Ureter (tissue), 1 donor: ENCODE measurements at places on chromosomes 1 and 21. TPM values are rescaled to one million over a fixed set of nuclear protein-coding genes. Genes with fewer than 3 reads are reported as not detected.
A peak's percentile ranks its signal among the peaks of the same experiment; 100 is the strongest.

DNA sequence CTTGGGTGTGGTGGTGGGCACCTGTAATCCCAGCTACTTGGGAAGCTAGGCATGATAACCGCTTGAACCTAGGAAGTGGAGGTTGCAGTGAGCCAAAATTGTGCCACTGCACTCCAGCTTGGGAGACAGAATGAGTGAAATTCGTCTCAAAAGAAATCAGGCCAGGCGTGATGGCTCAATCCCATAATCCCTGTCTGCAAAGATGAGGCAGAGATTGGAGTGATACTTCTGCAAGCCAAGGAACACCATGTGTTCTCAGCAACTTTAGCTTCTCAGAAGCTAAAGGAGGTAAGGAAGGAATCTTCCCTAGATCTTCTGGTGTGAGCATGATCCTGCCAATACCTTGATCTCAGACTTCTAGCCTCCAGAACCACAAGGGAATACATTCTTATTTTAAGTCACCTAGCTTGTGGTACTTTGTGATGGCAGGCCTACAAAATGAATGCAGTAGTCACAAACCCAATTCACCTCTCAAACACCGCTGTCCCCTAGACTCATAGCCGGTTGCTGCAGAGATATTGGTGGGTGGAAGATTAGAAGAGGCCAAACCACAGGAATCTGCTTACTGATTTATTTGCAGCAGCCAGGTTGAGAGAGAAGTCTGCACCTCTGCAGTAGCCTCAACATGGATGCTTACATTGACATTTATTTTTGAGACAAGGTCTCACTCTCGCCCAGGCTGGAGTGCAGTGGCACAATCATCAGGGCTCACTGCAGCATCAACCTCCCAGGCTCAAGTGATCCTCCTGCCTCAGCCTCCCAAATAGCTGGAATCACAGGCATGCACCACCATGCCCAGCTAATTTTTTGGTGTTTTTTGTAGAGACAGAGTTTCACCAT lies 18.6 kb downstream of the L1TD1 start:
- DNase-seq, result no peak

DNA sequence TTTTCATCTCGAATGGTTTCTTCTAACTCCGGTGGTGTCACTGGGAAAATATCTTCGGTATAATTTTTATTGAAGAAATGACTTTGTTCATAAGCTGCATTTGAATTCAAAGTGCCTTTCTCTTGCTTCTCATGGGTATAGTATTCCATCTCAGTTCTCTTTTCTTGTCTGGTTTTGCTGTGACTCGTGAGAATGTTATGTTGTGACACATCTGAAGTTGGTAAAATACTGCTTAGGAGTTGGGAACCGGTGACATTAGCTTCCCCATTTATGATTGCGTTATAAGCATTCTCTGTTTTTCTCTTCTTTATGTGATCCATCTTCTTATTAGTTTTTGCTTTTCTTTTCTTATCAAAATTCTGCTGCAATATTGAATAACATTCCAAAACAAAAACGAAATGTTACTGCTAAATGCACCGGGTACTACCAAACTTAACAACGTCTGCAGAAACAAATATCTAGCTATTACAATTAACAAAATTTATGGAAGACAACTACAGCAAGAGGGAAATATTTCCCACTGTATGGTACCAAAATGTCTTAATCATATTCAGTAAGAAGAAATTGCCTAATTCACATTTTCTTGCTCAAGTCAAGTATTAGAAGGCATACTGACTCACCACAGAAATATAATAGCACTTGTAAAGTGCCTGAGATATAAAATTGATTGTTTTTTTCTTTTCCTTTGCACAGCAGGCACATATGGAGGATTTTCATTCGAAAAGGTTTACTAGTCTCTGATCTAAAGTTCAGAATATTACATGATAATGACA lies 15.5 kb downstream of the LRIF1 start:
- DNase-seq, result no peak

GRCh38 chr1:114092186-114093062 lies 61.2 kb downstream of the SYT6 start:
- no peak for DNase-seq

DNA sequence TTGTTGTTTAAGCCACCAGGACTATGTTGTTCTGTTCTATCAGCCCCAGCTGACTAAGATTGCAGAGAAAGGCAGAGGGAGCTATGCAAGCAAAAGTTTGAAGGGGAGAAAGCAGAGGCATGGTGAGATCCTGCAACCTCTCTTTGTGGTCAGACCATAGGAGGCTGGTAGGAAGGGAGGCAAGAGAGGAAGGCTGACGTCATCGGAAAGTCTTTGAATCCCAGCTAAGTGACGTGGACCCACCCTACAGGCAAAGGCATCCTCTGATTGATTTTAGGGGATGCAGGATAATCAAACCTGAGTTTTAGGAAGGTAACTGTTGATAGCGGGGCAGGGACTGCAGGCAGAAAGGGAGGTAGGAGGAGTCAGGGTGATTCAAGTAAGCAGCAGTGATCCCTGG lies 23.3 kb upstream of the TNNI1 start:
- no peak for DNase-seq

DNA sequence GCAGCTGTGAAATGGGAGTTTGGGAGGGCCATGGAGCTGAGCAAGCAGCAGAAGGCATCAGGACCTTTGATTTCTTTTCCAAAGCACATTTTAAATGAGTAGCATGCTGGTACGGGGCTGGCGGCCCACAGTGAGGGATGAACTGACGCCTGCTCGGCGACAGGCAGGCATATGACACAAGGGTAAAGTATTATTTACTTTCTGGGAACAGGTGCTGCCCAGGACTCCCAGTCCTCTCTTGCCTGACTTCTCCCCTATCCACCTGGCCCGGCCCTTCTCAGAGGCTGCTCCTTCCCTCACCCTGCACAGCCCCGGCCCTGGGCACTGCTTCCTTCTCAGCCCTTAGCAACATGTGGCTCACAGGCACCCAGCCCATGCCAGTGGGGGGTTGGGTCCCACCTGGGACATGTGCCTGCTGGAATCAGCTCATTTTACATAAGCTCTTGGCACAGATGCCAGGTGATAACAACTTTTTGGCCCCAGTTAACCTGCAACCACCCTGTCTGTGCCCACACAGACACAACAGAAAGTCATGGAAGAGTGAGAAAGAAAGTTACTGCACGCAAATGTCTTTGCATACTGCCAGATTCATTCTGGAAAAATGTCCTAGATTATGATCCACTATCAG lies 112.3 kb upstream of the GADD45A start:
- DNase-seq, result peak; percentile 84

The BRDT gene
- not detected for total RNA-seq

The ERG gene
- 27.2 TPM for total RNA-seq

DNA sequence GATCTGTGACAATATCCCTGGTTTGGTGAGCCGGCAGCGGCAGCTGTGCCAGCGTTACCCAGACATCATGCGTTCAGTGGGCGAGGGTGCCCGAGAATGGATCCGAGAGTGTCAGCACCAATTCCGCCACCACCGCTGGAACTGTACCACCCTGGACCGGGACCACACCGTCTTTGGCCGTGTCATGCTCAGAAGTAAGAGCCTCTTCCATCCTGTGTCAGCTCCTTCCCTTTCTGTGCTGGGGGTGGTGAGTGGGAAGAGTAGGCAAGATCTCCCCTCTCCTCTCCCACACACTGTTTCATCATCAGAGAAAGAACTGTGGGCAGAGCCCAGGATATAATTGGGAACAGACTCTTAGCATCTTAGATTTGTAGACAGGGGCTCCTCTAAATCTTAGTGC lies 6.1 kb downstream of the WNT2B start:
- DNase-seq, result no peak

GRCh38 chr1:232283864-232284263 lies 346.1 kb downstream of the SIPA1L2 start:
- no peak for DNase-seq

DNA sequence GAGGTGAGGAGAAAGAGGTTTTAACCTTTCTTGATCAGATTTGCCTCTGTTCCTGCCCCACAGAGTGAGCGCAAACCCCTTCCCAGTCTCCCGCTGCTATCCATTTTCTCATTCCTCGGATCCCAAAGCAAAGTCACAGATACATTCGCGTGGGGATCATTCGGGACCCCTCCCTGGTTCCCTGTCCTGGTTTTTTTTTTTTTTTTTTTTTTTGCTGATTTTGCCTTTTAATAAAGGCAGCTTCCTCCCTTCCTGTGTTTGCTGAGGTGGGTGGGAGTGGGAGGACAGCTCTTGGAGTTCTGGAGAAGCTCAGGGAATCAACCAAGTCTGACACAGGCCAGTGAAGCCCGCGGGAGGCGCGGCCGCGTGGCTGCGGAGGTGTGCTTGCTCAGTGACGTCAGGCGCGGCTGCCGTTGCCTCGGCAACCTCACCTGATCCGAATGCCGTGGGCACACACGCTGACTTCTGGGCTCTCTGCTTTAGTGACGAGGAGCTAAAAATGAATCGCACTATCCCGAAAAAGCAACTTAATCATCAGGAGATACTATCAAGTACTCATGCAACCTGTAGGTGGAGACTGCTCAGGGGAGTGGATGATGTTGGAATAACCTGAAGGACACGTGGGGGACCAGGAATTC lies 106.4 kb downstream of the TBX19 start:
- peak; percentile 60 for DNase-seq

DNA sequence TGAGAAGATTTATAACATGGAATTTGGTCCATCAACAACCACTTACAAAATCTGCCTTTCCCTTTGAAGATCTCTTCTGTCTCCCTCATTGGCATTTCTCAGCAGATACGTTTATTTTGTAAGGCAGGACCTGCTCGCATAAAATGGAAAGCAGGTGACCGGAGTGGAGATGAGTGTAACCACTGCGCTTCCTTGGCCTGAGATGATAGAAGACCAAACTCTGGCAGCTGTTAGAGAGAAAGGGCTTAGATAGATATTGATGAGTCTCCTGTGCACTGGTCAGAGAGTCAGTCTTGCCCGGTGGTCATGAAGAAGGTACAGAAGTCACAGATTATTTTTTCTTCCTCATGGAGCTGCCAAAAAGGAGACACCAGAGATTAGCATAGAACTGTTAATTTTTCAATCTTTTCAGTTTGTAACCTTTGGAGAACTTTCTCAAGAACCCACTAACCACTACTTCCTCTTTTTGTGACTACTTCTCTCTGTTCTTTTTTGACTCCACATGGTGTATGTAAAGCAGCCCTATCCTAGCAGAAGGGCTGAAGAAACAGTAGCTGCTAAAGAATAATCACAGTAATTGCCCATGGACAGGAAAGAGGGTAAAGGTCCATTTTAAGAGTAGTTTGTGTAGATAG lies 47.6 kb downstream of the FCRL3 start:
- DNase-seq, result no peak

DNA sequence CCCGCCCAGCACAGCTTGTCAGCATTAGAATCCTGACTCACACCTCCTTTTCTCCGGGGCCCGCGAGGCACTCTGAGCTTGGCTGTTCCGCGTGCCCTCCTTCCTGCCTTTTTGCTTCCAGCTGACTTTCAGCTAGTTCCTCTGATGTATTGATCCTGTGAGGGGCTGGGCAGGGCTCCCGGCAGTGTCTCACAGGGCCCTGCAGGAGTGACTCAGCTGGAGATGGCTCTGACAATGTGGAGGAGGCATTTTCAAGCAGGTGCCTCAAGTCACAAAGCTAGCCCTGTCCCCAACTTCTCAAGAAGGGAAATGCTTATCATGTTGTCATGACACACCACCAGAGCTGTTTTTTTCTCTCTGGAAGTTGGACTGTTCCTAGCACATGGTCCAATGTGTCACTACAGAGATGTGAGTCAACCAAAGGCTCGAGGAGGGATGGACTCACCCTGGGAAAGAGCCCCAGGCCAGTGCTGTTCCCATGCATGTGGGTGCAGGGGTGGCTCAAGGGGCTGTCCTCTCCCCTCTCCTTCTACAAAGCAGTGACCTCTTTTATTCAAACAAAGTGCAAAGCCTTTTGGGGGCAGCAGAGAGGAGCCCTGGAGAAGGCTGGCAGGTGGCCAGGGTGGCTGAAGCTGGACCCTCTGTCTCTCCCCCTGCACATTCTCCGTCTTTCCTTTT lies 30.6 kb downstream of the SYT6 start:
- DNase-seq, result no peak

- no peak for DNase-seq
These were observed 329.2 kb downstream of the SEC16B start for GRCh38 chr1:177640687-177641086.

DNA sequence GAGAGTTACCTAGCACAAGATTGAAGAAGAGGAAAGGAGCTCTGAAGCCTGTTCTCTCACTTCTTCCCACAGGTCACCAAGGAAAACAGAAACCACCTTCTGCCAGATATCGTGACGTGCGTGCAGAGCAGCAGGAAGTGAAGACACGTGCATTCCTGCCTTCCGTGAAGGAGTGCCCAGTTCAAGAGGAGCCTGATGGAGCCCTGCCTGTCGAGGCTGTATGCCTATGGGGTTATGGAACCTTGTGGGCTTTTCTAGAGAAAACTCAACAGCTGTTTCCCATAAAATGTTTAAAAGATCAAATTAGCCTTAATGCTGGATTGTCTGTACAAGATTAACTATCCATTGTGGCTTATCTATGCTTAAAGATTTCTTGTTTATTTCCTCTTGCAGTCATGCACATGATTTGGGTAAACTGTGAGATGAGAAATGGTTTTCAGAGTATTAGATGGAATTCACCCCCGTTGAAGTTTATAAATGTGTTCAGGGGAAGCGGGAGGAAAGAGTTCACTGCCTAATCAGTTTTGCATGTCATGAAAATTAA lies 27.8 kb downstream of the NTPCR start:
- no peak for DNase-seq

- DNase-seq, result peak; percentile 61
These were observed 106.7 kb downstream of the HIVEP3 start for GRCh38 chr1:41812051-41812450.

GRCh38 chr1:161743231-161743630 lies 6.4 kb upstream of the DUSP12 start:
- no peak for DNase-seq

The CYP4B1 gene
- 358 TPM for total RNA-seq

GRCh38 chr1:196866974-196867373 lies 20.9 kb upstream of the CFHR4 start:
- DNase-seq, result no peak

GRCh38 chr1:234302354-234302962 lies 70.8 kb upstream of the COA6 start:
- DNase-seq, result no peak

GRCh38 chr1:75797606-75798216 lies 1.0 kb downstream of the MSH4 start:
- DNase-seq, result no peak

The RRP1 gene
- 32.0 TPM for total RNA-seq

- DNase-seq, result no peak
These were observed 86.3 kb downstream of the PRDM16 start for GRCh38 chr1:3155056-3155925.

- DNase-seq, result no peak
These were observed 105.9 kb upstream of the CDC42BPA start for GRCh38 chr1:227424159-227424680.
